Activated T-cell treated with anti-CD3 and anti-CD28 coated beads for 48 hours (primary cell): ENCODE measurements at places on chromosomes 12 and 14.

- DNase-seq, result no peak
Observed at GRCh38 chr12:96190413-96191108, 3.6 kb upstream of the ELK3 start.

GRCh38 chr12:51270951-51271518, 820 bp upstream of the SMAGP start:
- no peak for DNase-seq

- no peak for DNase-seq
Observed at GRCh38 chr12:3775385-3776035, 22.6 kb upstream of the CRACR2A start.

DNA sequence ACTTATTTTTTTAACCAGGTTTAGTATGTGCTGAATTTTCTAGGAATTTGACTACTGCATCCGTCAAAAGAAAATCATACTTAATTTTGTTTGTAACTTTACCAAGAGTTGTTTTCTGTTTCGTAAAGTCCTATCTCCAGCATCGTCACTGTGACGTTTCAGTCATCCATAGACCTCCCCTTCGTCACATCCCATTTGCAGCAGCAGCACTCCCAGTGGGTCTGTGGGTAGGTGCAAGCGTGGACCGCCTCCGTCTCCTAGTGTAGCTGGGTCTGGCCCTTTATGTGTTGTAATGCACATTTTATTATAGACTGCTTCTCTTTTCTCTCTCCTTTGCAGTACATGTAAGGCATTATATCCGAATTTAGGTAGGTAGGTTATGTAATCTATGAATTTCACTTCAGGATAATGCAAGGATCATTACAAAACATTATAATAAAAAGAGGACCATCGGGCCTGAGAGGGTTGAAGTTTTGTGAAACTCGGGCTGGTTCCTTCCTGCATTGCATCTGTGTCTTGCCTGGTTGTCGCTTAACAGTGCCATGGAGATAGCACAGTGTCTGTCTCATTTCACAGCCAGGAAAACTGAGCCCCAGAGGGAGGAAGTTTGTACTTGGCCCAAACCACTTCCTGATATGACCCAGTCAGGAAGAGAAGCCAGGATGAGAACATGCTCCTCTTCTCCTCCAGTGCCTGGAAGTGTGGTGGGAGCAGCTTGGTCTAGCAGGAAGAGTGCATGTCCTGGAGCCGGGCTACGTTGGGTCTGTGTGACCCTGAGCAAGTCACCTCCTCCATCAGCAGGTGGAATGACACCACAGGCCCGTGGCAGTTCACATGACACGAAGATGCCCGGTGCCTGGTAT, 41.3 kb downstream of the EVL start:
- DNase-seq, result peak; percentile 46

DNA sequence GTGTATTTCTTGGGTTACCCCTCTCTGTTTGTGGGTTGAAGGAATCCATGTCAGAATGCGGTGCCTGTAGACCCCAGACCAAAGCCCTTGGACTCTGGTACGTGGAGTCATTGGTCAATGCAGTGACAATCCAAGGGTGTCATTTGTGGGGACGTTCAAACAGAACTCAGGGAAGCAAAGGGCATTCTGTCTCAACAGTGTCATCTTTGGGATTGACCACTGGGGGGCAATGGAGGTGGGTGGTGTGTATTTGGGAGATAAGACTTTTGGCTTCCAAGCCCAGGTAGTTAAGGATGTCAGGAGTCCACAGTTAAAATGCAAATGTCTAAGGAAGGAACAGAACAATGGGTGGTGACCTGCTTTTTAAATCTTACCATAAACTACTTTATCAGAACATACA, 54.6 kb upstream of the CCDC175 start:
- no peak for DNase-seq

DNA sequence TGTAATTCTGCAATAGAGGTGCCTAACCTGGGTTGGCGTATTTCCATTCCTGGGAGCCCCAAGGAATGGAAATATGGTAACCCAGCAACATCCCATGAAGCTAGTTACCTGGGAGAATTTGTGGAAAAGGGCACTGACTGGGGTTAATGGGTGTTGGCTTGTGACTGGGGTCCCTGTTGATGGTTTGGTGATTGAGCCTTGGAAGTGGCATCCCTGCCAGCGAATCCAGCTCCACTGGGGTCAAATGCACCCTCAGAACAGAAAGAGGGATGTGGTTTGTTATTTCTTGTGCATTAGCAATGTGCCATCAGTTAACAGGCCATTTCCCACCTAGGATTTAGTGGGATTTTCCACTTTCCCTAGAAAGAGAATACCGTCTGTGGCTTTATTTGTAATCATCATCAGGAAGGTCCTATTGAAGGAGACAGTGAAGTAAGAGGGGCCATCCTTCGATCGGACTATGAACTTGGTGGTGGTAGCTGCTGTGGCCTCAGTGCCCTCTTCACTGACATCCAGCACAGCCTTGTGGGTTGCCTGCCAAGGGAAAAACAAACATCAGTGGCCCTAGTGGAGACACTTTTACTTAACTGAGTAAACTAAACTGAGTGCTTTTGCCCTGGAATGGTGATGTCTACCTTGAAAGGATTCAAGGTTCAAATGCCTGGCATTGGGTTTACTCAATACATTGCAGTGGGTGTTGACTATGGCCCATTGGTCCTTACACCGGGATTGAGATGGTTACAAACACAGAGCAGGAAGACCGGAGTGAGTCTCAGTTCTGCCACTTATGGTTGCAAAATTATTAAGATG, 10.4 kb upstream of the SERPINA11 start:
- DNase-seq, result no peak

- no peak for DNase-seq
Observed at GRCh38 chr12:66823857-66824570, 145.1 kb upstream of the GRIP1 start.

GRCh38 chr14:80426683-80427082, 215.4 kb upstream of the DIO2 start:
- DNase-seq, result no peak

DNA sequence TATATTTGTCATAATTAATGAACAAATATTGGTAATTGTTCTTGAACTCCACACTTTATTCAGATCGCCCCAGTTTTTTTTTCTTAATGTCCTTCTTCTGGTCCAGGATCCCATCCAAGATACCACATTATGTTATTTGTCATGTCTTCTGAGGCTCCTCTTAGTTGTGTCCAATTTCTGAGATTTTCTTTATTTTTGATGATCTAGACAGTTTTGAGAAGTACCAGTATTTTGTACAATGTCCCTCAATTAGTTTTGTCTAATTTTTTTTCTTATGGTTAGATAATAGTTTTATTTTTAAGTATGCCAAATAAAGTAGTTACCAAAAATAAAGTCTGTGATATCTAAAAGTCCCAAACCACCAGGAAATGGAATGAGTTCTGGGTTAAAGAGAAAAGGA, 440.8 kb upstream of the ATP2B1 start:
- no peak for DNase-seq

DNA sequence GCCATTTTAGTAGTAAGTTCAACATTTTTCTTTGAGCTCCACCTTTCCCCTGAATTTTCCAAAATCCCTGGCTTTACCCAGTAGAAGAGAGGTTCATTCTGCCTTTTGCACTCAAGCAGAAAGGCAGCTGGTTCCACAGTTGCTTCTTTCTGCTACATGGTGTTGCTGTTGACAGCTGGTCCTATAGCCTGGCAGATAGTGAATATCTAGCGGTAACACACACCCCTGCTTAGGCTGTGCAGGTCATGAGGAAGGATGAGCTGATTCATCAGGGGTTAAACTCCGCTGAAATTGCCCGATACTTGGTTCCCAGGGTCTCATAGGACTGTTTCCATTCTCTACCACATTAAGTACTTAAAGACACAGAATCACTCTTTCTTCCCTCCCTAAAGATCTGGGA, 62.4 kb downstream of the PUS7L start:
- no peak for DNase-seq

DNA sequence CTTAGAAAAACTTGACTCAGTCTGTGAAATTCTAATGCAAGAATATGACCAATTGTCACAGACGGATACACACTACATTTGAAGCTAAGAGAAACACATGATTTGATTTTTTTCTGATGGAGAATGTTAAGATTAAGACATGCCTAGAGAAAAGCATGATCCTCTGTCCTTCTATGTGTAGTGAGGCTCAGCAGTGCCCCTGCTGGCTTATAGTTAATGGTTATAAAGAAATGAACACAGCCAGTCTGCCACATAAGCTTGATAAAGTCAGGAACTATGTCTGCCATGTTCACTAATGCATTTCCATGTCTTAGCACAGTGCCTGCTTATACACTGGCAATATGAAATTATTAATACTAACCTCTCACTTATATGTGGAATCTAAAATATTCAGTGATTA, 168.1 kb upstream of the DAAM1 start:
- DNase-seq, result no peak

GRCh38 chr14:30573226-30573814, 14.4 kb downstream of the G2E3 start:
- DNase-seq, result no peak

- no peak for DNase-seq
Observed at GRCh38 chr14:23028799-23029198, 5.9 kb downstream of the PSMB5 start.

- DNase-seq, result no peak
Observed at GRCh38 chr12:27178255-27178654, 65.8 kb upstream of the STK38L start.

- no peak for DNase-seq
Observed at GRCh38 chr12:132426349-132427173, 63.4 kb upstream of the FBRSL1 start.

- DNase-seq, result no peak
Observed at GRCh38 chr12:46265734-46266133, 3.1 kb downstream of the SLC38A1 start.

GRCh38 chr12:120787889-120788288, 62.3 kb downstream of the ACADS start:
- DNase-seq, result no peak

DNA sequence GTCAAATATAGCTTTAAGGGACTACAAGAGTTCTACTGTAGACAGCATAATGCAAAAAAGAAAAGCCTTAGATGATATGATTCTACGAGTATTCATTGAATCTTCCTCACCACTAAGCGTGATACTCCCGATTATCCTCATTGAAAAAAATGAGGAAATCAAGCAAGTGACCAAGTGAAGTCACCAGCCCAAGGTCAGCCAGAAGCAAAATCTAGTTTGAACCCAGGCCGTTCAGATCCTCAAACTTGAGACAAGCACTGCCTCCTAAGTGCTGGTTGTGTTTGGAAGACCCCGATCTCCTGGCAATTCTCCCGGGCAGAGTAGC, 845 bp downstream of the GIT2 start:
- no peak for DNase-seq

GRCh38 chr14:102565331-102565887, 27.0 kb upstream of the RCOR1 start:
- no peak for DNase-seq

- DNase-seq, result no peak
Observed at GRCh38 chr14:90599748-90600507, 203.1 kb downstream of the CALM1 start.

- no peak for DNase-seq
Observed at GRCh38 chr14:28773861-28774691, 7.5 kb downstream of the FOXG1 start.

GRCh38 chr14:97843066-97843465, 1045.9 kb downstream of the VRK1 start:
- DNase-seq, result no peak

GRCh38 chr12:1197264-1198018, 206.4 kb downstream of the ERC1 start:
- DNase-seq, result no peak

- no peak for DNase-seq
Observed at GRCh38 chr12:100279159-100279558, 12.2 kb downstream of the SCYL2 start.

GRCh38 chr14:22555384-22556011, 33.5 kb downstream of the DAD1 start:
- peak; percentile 66 for DNase-seq

DNA sequence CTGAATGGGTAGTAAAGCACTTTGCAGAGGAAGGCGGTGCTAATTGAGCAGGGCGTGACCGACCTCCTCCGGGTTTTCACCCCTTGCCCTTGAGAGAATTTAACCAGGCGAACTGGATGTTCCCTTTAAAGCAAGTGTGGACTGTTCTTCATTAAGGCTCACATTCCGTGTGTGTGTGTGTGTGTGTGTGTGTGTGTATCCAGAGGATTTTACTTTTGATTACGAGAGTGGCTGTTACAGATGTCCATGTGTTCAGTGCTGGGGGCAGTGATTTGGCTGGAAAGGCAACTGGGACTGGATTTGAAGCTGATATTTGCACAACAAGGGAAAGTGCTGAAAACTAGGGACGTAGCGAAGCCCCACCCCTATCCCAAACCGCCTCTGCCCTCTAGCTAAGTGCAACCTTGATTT, 2.2 kb downstream of the TMEM132C start:
- DNase-seq, result no peak

DNA sequence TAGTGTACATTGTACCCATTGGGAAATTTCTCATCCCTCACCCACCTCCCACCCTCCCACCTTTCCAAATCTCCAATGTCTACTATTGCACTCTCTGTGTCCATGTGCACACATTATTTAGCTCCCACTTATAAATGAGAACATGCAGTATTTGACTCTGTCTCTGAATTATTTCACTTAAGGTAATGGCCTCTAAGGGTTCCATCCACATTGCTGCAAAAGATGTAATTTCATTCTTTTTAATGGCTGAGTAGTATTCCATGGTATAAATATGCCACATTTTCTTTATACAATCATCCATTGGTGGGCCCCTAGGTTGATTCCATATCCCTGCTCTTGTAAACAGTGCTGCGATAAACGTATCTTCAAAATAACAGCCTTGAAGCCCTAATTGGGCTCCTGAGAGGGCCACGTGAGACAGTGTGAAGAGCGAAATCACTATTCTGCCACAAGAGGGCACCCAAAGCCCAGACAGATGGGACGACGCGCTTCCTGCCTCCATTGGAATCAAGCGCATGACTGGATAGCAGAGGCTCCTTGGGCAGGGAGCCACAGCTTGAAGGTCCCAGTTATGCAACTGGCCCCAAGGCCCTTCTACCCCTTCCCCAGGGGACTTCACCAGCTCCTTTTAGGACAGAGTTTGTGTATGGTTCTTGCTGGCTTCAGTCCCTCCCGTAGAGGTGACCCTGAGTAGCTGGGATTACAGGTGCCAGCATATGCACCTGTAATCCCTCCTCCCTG, 21.3 kb upstream of the CD27 start:
- peak; percentile 67 for DNase-seq

DNA sequence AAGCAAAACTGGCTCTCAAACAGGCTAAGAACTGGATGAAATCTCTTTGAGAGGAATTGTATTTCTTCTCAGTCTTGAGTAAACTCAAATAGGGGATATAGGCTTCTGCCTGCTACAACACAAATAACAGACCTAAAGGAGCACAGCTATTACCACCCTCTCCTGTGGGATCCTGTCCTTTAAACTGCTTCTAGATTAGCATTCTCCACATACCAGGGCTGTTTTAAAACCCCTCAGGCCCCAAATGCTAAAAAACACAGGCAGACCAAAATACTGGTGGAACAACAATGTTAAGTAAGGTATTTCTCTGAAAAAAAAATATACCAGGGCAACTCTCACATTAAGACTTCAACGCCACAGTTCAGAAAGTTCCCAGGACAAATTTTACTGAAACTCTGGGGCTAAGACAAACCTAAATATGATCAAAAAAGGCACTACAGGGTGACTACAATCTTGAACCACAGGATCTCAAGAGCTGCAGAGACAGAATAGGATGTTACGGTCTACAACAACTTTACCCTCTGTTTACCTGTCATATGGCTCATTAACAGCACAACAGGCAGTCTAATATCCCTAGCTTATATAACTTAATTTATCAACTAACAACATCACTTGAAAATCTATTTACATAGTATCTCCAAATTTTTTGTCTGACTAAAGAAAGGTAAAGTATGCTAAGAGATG, 7.2 kb downstream of the CPNE8 start:
- DNase-seq, result no peak
